Activated CD4-positive, alpha-beta T cell treated with anti-CD3 and anti-CD28 coated beads, Interleukin-2, amount 50 U/mL, for 16 hours (primary cell): ENCODE measurements at places on chromosomes 6 and 20.

GRCh38 chr6:139406577-139407343 is 32.3 kb upstream of the CITED2 start:
- no peak for DNase-seq

DNA sequence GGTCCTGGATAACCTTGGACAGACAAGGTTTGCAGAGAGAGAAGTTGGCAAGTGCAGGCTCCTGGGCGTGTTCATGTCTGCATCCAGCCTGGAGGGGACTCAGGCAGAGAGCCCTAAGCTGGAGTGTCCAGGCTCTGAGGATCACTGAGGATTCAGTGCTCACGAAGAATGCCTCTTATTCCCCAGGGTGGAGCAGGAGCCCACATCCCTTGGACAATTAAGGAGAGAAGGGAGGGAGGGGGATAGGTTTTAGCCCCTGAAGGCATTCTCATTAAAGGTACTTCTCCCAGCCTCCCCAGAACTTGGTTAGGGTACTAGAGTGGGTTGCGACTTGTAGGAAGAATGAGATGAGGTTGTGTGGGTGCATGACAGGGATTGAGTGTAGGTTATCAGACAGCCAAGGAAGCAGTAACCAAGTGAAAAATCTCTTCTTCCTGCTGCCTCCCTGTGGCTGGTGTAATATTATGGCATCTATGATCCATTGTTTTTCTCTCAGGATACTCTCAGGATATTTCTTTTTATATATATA is 680 bp downstream of the HLA-DPB1 start:
- no peak for DNase-seq

GRCh38 chr6:88177961-88178464 is 11.9 kb upstream of the CNR1 start:
- DNase-seq: no peak

DNA sequence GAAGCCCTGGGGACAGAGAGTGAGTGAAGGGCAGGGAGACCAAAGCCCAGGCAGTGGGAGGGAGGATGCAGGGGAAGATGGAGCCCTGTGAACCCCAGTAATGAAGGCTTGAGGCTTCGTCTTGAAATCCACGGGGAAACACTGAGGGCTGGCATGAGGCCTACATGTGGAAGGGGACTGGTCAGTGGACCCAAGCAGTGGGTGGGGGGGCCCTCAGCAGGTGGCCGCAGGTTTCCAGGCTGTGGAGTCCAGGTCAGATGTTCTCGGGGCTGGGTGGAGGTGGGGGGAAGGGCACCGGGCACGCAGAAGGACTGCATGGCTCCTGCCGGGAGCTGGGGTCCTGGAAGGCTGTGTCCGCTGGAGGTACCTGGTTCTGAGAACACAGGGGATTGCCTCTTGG is 2.7 kb upstream of the CD93 start:
- DNase-seq: no peak

DNA sequence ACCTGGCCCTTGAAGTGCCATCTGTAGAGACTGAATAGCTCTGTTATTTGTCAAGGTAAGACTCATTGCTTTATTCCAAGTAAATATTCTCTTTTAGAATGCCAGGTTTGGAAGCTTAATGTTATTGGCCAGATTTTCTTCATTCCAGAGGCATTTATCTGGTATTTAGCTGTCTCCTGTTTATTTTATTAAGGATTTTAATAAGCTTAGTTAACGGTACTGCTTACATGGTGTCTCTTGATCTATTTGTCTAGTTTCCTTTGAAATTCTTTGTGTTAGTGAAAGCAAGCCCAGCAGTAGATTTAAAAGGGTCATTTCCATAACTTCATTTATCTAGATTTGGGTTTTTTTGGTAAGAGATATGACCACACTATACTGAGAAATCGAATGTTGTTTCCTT is 7.7 kb downstream of the RALY start:
- DNase-seq: no peak

GRCh38 chr6:103908898-103909297 is 950.8 kb downstream of the HACE1 start:
- DNase-seq: no peak

- no peak for DNase-seq
Observed at GRCh38 chr20:21510414-21511384, 3.2 kb downstream of the NKX2-2 start.

- DNase-seq: no peak
Observed at GRCh38 chr6:127022302-127022701, 96.2 kb upstream of the RSPO3 start.

GRCh38 chr20:9177278-9177677 is 108.4 kb downstream of the PLCB4 start:
- DNase-seq: no peak

GRCh38 chr6:111972745-111973117 is 81.2 kb upstream of the CCN6 start:
- no peak for DNase-seq

DNA sequence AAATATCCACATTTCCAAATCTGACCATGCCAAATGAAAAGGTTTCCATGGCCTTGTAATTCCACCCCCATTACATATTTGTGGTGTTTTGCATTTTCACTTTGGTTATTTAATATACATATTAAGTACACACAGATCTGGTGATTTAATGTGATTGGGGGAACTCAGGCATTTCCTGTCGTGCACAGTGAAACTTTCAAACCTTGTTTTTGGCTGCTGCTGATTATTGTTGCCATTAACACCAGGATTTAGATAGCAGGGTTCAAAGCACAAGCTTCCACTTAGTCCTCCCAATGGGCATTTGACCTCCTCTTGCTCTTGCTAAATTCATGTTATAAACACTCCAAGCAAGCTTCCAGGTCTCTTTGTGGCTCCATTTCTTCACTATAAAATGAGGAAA is 166.5 kb downstream of the SOBP start:
- no peak for DNase-seq

DNA sequence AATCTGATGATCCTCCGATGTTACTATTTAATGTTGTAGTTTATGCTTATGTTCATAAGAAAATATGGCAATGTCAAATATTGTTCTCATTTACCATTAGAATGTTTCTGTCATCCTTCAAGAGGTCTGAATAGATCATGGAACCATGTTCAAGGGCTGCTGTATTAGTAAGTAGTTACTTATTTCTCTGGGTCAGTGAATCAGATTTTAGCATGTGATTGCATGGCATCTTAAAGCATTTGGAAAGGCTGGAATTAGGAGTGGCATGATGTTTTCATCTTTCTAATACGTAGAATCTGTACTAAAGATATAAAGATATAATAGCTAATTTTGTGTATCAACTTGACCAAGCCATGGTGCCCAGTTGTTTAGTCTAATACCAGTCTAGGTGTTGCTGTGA is 40.5 kb upstream of the NKX2-4 start:
- no peak for DNase-seq

DNA sequence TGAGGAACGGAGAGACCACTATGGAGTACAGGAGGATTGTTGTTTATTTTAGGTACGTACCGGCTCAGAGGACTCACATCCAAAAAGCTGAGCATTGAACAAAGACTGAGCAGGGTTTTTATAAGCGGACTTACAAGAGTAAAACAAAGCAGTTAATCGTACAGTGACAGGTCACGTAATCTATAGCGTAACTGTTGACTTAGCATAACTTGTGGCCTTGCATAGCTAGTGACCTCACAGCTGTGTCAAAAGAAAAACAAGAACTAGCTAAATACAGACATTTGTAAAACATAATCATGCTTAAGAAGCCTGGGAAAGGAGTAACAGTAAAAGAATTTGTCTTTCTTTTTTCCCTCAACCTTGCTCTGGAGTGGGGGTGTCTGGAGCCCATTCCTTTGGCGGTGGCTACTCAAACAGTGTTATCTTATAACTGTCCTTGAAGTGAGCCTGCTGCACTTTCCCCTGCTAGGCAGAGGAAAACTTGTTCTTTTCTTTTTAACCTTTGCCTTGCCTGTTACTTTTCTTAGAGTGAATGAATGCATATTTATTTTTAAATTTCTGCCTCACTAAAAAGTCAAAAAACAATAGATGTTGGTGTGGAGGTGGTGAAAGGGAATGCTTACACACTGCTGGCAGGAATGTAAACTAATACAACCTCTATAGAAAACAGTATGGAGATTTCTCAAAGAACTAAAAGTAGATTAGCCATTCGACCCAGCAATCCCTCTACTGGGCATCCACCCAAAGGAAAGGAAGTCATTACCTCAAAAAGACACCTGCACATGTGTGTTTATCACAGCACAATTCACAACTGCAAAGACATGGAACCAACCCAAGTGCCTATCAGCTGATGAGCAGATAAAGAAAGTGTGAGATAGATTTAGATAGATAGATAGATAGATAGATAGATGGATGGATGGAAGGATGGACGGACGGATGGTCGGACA is 109.0 kb downstream of the TAF4 start:
- DNase-seq: no peak

GRCh38 chr6:16849280-16849987 is 88.2 kb upstream of the ATXN1 start:
- no peak for DNase-seq

GRCh38 chr6:121897337-121897760 is 461.9 kb downstream of the GJA1 start:
- no peak for DNase-seq

- DNase-seq: no peak
Observed at GRCh38 chr6:2782825-2783187, 17.6 kb downstream of the WRNIP1 start.

DNA sequence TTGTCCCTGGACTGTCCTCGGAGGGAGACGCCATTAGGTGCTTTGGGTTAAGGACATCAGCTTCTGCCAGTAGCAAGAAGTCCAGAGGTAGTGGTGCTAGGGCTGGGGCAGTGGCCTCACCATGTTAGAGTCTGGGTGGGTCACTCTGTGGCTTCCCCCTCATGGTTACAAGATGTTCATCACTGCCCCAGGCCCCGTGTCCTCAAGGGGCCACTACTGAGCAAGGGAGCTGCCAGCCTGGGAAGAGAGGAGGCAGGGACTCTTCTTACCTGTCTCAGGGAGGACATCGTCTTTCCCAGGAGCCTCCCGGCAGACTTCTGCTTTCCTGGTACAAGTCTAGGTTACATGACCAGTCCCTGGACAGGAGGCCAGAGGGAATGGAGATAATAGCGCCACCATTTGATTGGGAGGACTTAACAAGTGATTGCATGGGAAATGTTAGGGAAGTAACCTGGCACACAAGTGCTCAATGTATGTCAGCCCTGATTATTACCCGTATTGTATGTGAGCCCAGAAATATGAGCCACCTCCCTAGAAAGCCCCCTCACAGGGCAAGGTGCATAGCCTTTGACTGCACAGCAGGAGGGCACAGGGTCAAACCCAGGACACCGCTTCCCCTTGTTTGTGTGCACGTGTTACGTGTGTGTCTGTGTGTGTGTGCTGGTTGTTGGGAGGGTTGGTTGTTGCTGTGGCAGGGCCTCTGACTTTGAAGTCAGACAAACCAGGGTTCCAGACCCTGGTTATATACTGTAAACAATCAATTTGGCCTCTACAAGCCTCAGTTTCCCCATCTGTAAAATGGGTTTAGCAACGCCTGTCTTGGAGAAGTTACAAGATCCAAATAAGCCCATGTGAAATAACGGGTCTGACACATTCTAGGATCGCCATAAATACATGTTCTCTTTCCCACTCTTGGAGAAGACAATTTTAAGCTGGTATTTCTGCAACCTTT is 30.0 kb downstream of the SIRPA start:
- DNase-seq: no peak

GRCh38 chr6:120248451-120248850 is 898.9 kb upstream of the MAN1A1 start:
- DNase-seq: no peak

- no peak for DNase-seq
Observed at GRCh38 chr20:36861875-36862801, 13.8 kb upstream of the TLDC2 start.

- no peak for DNase-seq
Observed at GRCh38 chr6:25769983-25770382, 15.4 kb downstream of the SLC17A4 start.
